ENCODE measurements at places on chromosomes 12 and 14.
A peak's percentile ranks its signal among the peaks of the same experiment; 100 is the strongest.

DNA sequence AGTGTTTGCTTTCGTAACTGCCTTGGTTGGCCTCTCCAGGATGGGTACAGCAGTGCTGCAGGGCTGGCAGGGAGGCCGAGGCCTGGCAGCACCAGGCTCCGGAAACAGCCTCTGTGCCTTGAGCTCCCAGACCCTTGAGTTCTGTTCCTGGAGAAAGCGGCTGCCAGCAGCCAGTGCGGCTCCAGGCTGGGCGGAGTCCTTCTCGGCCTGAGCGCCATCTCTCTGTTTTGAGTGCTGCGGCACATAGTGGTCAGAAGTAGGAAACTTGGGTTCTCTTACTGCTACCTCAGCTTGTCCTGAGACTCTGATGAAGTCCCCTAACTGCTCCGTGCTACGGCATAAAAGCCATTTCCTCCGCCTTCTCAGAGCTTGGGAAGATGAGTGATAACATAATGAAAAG lies 65.9 kb downstream of the KCNA1 start:
- DNase-seq = peak; percentile 6

GRCh38 chr12:122888232-122888752 lies 7.6 kb downstream of the VPS37B start:
- peak; percentile 68 for DNase-seq

DNA sequence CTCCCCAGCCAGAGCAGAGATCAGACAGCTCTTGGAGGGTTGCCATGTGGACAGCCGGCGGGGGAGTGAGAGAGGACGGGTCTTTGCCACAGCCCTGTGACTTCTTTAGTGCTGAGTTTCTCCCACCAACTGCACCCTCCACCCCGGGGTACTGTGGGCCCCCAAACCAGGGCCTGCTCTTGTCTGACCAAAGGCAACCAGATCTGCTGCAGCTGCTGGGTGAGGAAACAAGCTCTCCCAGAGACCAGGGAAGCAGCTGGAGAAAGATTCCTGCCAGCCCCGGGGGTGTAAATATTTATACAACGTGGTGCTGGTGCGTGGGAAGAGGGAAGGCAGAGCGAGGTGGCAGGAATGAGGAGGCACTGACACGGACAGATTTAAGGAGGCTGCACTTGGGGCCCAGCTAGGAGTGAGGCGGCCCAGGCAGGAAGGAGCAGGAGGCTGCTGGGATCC lies 14.3 kb upstream of the ZFP36L1 start:
- peak; percentile 73 for DNase-seq

DNA sequence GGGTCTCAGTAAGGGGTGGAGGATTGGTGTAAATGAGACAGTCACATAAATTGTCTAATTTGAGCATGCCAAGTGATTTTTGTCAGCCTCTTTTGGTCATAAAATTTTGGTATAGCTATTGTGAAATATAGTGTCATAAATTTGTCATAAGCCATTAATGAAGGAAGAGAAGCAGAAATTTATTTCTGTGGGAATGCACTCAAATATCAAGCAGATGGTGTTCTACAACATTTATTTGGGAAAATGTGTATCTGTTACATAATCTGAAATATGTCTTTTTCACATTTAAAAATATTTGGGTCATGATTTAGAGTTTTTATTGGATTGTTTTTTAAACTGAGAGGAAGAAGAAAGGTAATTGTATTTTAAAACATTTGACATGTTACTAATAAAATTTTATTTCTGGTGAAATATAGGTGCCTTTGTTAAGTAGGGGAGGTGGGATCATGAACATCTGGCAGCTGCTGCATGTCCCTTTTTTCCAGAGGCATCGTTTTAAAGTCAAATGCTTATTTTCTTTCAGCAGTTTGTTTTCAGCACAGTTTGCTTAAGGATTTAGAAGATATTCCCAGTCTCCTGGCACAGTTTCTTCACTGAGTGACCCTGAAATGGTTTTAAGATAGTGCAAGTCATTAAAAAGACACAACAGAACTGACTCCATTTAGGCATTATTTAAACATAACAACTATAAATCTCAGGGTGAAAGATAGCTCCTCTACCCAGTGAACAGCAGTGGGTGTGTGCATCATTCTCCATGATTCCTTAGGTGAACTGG lies 371.7 kb downstream of the SNAPC1 start:
- DNase-seq = no peak

DNA sequence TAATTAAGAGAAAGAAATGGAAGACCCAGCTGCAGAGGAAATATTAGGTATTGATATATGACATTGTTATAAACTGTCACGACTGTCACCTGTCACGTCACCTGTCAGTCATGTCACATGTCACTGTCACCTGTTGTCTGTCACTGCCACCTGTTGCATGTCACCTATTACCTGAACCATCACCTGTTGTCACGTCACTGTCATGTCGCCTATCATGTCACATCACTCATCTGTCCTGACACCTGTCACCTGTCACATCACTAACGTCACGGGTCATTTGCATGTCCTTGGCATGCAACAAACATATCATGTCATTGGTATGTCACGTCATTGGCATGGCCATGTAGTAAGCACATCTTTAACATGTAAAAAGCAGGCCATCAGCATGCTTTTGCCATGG lies 26.6 kb upstream of the TESC start:
- DNase-seq = no peak

GRCh38 chr12:110637869-110638441 lies 24.0 kb downstream of the TCTN1 start:
- DNase-seq = no peak

- DNase-seq = no peak
Observed at GRCh38 chr14:72679536-72680151, 214.3 kb downstream of the DPF3 start.

DNA sequence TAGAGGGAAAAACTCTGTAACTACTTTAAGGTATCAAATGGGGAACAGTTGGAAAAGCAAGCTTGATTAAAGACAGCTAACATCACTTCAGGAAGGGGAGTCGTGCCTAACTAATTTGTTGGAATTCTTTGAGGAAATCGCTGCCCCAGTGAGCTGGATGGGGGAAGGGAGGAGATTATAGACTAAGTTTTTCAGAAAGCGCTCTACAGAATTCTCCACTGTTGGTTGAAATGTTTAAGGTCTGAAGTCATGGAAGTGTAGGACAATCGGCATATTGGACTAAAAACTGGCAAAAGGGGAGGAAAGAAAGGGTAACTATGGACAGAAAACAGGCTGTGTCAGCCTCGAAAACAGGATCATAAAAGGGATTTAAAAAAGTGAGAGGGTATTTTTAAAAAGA lies 229.9 kb upstream of the HMGA2 start:
- DNase-seq = no peak

DNA sequence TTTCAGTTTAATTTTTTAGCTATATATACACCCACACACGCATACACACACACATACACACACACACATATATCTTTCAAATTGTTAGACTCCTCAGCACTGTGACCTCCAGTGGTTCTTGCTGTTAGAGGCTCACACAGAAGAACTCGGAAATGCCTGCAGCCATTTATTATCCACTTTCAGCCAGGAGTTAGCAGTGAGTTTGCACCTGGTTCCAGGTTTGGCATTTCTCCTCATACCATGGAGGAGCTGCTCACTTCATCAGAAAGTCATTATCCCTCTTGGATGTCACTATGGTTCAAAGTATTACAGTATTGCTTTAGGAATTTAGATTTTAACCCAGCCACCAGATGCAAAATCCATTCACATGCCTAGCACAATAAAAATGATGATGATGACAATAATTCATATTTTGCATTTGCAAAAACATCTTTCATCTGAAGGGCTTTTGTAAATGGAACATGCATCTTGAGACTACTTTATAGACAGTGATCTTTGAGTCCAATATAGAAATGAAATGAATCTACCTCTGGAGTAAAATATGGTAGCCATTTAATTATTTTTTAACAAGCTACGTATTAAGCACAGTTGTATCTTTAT lies 42.3 kb downstream of the NPAS3 start:
- DNase-seq = no peak

DNA sequence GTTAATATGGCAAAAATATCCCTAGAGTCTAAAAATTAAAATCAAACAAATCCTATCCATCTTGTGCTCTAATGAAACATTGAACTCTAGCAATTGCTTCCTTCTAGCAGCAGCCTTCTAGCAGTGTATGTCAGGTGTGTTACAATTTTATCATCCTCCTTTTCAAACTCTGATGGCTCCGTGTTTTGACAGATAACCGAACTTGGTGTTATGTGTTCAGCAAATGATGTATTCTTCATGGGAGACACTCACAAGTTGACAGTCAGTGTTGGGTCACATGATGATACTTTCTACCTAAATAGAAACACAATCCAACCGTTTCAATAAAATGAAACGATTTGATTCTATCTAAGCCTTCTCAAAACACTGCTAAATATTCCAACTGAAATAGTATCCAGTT lies 525.3 kb upstream of the NOVA1 start:
- no peak for DNase-seq

GRCh38 chr12:131380965-131381705 lies 329.8 kb upstream of the SFSWAP start:
- no peak for DNase-seq

- no peak for DNase-seq
Observed at GRCh38 chr12:39782026-39782545, 162.5 kb upstream of the ABCD2 start.

- DNase-seq = no peak
Observed at GRCh38 chr14:102829016-102829548, 51.8 kb downstream of the TRAF3 start.

GRCh38 chr12:103727638-103728037 lies 113.4 kb downstream of the NT5DC3 start:
- no peak for DNase-seq

DNA sequence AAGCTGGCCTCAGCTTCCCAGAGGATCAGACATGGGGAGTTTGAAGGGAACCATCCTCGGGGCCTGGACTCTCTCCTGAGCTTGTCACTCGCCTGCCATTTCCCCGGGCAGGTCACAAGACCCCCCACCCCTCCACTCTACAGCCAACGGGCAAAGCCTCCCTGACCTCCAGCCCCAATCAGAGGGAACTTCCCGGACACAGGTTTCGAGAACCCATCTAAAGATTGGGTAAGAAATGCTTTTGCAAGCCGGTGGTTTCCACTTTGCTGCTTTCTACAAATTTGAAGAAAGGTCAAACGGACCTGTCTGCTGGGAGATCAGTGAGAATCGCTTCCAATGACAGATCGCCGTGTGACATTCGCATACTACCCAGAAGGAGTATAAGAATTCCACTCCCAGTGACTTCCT lies 89.6 kb downstream of the SCARB1 start:
- DNase-seq = peak; percentile 39

DNA sequence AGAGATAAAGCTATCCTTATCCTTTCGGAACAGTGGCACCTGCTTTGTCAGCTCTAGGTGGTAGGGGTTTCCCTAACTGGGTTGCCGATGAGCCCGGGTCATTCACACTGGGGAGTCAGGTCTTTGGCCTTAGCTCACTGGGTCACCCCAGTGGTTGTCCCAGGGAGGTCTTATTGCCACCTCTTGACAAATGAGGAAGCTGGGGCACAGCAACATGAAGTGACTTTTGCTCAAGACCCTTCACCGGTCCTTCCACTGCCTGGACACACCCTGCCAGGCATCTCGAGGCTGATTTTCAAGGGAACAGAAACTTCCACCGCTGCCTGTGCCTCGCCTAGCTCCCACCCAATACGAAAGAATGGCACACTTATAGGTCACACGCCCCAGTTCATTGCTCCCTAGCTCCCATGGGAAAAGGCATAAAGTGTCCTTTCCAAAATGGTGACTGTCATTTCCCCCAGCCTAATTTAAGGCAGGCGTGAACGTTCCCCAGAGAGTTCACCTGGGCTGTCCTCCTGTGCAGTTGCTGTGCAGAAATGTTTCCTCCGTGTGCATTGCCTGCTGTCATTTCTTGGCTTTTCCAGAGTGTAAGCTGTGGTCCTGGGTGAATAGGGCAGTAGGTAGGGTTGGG lies 156.1 kb upstream of the CCND2 start:
- no peak for DNase-seq

DNA sequence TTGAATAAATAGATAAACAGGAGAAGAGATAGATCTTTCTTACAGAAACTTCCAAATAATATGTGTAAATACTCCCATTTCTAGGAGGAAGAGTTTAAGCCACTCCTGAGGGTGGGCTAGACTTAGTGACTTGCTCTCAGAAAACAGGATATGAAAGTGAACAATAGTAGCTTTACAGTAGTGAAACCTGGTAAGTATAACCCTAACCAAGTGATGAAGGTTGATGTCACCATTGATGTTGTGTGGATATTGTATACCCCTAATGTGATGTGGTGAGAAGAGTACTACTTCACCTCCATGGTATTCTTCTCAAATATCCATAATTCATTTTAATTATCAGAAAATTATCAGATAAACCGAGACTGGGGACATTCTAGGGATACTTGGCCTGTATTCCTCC lies 20.9 kb downstream of the AKAP6 start:
- no peak for DNase-seq

GRCh38 chr12:56658921-56659320 lies 13.1 kb upstream of the ATP5F1B start:
- no peak for DNase-seq

DNA sequence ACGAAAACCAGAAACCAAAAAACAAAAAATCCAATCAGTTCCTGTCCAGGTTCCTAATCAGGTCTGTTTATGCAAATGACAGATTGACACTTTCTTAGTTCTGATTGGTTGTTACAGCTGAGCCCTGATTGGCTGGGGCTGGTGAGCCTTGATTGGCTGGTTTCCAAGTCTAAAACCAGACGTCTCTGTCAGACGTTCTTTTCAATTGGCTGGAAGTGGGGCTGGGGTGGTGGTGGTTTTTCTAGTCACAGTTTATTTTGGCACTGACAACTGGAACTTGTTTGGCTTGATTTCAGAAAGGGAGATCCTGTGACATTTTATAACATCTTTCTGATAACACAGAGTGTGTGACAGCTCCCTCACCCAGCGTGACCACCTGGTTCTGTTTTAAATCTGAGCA lies 36.1 kb upstream of the PRICKLE1 start:
- no peak for DNase-seq

DNA sequence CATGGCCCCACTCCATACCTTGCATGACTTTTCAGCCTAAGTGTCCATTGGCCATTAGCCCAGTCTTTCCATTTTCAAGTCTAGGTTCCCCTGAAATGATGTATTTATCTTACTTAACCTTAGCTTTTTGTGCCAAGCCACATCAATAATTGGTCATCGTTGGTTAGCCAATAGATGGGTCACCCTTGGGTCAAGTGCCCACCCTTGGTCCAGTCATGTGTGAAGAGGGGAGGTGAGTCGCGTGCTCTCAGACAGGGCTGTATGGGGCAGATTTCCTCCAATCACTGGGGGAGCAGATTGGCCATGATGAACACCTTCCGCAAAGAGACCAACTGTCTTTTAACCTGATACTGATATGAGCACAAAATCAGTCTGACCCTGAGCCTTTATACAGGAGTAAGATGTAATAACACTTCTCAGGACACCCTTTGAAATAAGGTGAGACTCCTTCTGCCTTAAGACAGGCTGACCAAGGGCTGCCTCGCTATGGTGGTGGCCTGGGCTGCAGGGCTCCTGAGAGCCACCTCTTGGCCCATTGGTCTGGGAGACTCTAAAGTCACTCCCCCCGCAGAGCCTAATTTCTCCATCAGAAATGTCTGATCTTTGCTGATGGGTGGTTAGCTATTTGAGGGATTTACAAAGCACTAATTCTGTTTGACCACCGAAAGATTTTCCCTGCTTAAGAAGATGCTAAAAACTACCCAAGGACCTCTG lies 143.2 kb downstream of the ZFP36L1 start:
- no peak for DNase-seq

- DNase-seq = no peak
Observed at GRCh38 chr12:38113991-38114390, 202.6 kb upstream of the ALG10B start.

Measured in hematopoietic multipotent progenitor cell treated with erythropoietin and hydrocortisone succinate and interleukin-3 and kit ligand, for 6 days (in vitro differentiated cells).